ENCODE measurements at places on chromosomes 13 and 19. TPM values are rescaled to one million over a fixed set of nuclear protein-coding genes. Genes with fewer than 3 reads are reported as not detected.

DNA sequence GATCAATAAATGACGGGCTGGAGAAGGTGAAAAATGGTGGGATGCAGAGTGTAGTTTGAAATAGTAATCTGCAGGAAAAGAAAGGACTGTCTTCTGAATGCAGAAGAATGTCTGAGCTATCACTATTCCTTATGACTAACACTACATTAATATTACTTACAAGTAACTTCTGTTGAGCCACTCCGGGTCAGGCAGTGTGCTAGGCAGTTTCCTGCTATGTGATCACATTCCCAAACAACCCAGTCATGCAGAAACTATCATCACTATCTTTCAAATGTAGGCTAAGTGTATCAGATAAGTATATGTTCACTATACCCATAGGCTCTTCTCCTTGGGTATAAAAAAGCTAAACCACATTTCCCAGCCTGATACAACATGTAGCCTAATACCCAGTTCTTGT, 6.6 kb downstream of the ZNF599 start:
- no peak for DNase-seq

DNA sequence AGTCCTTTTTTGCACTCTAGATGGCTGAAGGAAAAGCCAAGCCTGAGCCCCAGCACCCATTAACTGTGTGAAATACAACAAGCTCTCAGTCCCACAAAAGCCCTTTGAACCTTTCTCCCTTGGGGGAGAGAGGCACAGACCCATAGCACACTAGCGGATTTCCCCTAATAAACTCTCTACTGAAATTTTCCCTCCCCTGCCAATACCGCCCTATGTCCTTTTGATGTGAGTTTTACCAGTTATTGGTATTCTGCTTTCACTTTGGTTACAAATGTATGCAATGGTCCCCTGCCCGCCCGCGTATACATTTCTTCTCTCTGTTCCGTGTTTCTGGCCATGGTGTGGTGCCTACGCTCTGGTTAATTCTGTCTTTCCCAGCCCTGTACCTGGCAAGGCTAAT, 54.0 kb upstream of the MYO16 start:
- no peak for DNase-seq

DNA sequence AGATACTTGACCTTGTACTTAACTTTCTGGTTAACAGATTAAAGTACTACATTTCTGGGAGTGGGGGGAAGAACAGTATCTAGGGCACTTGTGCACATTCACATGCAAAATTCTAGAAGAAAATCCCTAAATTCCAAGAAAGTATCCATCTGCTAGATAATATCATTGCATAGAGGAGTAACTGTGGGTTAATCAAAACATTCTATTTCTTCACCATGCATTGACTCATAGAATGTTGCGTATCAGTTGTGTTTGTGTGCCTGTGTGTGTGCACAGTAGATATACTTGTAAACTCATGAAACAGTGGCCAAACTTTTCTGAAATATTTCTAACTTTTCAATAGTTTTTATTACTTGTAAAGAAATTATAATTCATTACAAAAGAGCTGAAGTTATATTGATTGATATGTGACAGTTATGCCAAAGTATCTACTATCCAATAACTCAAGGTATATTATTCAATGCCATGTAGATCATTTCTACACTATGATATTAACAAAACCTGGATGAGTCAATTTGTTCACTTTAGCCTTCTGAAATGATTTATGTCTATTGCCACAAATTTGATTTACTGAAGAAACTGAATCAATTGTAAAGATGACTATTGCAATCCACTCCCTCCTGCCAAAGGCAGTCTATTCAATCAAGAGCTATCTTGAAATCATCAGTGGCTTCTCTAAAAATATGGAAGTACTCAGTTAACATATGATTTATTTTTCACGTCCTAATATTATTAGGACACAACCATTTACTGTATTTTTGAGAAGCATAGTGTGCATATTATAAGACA, 756.7 kb upstream of the ARGLU1 start:
- no peak for DNase-seq

Gene SIGLEC8
- 11.0 TPM for total RNA-seq

Gene ZNF431
- total RNA-seq, result 10.9 TPM

GRCh38 chr19:46303691-46304397, 7.0 kb downstream of the HIF3A start:
- DNase-seq, result peak; percentile 92

DNA sequence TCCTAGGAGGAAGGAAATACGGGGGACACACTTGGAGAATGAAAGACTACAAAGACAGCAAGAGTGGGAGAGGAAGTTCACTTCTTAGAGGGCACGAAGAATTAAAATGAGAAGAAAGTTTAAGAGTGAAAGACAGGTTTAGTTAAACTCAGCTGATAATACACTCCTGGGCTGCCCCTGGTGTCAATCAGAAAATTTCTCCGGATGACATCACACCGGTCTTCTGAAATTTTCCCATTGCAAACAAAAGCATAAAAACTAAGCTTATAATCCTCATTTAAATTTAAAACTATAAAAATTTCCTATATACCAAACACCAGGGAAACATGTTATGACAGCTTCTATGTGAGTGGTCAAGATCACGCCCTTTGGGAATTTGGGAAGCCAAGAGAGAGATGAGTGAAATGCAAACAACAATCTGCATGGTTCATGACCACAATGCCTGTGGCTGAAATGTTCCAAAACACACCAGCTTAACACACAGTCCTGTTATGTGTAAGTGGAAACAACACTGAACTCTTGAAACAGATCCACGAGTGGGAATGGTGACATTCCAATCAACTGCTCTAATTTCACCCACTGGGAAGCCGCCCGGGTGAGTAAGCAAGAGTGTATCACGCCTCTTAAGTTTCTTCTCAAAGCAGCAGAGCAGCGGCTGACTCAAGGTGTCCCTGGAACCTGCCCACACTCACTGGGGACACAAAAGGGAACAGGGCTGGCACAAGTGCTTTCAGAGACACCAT, 49.0 kb downstream of the BRD4 start:
- no peak for DNase-seq

DNA sequence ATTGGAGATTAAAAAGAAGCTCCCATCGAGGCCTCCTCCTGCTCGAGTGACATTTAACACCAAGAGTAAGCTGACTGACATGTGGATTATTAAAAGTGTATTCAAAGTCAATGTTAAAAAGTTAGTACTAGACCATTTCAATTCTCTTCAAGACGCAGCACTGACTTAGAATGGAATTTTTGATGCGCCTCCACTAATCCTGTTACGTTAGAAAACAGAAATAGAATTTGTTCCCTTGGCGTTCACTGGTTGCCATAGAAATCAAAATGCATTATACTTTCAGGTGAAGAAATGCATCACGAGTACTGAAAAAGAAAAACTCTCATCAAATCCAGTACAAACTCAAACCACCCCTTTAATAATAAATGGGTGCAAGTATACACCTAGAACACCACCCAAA, 42.2 kb downstream of the BRD4 start:
- DNase-seq, result no peak

DNA sequence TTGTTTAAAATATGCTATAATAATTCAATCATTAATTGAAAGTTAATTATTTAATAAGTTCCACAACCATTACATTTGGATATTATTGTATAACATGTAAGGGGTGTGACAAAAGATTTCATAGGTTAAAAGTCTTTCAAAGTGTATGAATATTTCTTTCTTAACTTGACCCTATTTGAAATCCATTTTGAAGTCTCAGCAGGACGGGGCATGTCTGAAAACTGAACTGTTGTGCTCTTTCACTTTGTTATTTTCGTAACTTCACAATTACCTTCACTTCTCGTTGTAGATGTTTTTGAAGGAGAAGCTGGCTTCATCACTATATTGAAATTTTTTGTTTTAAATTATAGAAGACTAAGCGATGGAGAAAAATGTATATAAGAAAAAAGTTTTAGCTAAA, 1775.7 kb downstream of the PCDH9 start:
- DNase-seq, result no peak

DNA sequence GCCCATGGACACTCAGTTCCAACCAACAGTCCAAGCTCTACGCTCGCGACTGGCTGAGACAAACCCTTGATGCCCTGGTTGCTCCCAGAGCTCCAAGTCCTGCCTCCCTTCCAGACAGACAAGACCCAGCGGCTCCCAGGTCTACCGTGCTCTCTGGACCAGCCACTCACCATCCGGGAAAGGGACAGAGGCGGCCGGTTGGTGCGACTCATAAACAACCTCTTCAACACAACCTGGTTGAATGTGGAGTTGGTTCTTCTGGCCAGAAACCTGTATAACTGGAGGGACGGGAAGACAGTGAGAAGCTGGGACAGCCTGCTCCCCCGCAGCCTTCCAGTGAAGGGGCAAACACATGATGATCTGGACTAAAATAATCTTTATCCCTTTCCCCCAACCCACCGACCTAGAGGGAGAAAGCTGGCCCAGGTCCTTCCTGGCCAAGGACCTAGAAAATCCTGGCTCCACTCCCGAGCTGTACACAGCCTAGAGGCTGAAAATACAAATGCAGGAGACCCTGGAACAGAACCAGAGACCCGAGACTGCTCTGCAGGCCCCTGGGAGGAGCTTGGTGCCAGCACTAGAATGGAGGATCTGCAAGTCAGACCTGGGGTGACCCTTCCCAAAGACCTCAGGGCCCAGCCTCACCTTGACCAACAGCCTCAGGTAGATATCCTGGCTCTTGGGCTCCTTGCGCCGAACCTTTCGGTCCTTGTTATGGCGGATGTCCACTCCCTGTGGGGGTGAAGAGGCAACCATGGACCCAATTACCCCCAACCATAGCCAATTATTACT, 1.6 kb downstream of the RPL18 start:
- DNase-seq, result no peak

Gene NLRP7
- total RNA-seq, result not detected

DNA sequence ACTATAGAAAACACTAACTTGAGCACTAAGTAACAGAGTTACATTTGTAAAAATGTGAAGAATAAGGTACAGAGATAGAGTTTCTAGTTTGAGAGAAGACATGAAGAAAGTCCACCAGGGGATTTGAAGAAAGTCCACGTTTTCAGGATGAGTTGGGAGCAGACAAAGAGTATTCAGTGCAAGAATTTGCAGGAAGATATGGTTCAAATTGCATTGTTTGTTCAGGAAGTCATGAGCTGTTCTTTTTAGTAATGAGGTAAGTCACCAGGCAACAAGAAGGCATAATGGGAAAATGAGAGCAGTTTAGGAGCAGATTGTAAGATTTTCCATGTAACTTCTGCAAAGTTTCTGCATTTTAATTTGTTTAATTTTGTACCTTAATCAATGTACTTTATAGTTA, 618.0 kb downstream of the DACH1 start:
- DNase-seq, result no peak

- no peak for DNase-seq
Measured at GRCh38 chr13:113584870-113585671, 518 bp downstream of the TFDP1 start.

Gene LILRA1
- 1.9 TPM for total RNA-seq

Gene PROZ
- total RNA-seq, result not detected
